ENCODE measurements at places on chromosomes 5 and 9.

DNA sequence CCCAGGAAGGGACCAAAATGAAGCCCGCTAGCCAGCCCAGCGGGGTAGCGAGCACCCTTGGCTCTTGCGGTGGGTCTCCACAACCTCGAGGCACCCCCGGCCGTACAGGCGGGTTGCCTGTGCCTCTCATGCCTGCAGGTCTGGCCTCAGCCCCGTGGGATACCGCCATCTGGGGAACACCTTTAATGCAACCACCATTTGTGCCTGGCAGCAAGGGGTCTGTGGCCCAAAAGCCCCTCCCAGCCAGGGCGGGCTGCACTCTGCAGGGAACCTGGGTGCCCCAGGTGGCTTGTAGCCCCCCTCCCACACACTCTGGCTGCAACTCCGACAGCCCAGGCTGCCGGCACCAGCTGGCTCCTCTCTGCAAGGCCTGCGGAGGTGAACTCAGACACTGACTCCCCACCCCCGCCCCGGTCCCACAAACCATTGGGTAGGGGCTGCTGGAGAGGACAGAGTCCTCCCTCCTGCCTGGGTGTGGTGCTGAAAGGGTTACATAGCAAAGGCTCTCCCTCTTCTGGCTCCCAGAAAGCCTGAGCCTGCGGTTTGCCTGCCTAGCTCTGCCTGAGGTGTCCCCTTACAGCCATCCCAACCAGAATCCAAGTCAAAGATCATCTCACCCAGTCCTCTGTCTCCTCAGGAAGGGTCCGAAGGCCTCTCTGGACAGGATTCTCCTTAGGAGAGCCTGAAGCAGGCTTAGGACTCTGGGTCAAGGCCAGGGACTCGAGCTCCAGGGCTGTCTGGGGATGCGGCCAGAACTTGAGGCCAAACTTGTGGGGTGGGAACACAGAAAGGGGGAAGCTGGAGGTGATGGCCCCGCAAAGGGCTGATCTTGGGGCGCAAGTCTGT, 109.4 kb downstream of the PSD2 start:
- no peak for DNase-seq

DNA sequence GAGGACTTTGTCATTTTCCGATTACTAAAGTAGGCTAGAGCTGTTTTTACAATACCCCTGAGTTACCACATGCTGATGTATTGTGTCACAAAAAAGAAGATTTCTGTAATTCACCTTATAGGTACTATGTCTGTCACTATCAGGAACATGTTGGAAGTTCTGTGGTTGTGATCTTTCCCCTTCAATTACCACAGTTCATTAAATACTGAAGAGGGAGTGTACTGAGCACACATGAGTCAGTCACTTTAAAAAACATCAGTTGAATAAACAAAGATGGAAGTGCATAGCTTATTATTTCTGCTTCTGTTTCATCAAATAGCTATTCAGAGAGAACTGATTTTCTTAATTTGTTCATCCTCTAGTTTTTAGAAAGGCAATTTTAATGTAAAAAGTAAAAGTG, 31.7 kb downstream of the AP3S1 start:
- peak; percentile 91 for DNase-seq

GRCh38 chr5:32522429-32523143, 62.8 kb upstream of the SUB1 start:
- DNase-seq: no peak

DNA sequence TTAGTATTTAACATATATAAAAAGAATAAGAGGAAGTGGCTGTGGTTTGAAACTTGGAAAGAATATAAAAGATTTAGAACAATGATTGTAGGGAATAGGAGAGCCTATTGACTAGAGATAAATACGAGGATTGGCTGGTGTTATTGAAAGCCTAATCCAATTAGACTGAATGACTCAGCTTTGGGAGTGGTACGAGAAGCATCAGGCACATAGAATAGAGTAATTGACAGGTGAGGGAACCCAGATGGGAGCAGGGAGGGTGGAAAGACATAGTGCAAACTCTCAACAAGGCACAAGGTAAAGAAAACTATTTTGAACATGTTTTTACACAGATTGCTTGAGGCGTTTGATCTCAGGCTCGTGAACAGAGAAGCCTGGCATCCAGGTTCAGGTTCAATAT, 338.9 kb upstream of the KLF9 start:
- no peak for DNase-seq

DNA sequence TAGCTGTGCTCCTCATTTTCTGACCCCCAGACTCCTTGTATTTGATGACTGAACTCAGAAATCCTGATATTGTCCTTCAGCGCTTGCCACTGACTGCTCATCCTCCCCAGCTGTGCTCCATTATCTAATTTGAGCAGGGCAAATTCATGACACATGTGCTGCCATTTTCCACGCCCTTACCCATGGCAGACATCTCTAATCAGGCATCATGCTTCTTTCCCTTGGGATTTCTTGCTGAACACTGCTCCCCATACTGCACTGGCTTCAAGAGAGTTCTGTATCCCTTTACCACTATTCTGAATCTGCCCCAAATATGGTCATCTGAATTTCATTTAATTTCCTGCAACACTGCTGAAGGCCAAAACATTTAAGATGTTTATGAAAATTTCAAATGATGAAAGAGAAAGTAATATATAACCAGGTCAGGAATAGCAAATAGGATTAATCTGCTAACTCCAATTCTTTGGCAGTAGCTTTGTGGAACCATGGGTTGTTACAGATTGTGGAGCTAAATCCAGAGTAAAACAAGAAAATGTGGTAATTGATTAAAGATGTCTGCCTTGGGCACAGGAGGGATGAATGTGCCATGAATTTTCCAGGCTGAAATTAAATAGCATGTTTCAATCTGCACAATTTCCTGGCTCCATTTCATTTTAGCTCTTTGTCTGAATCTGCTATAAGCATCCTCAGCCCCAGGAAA, 93.6 kb downstream of the CYFIP2 start:
- no peak for DNase-seq

Measured in renal cortical epithelial cell (primary cell).